T-cell (primary cell): ENCODE measurements at places on chromosomes 11 and 22. TPM values are rescaled to one million over a fixed set of nuclear protein-coding genes. Genes with fewer than 3 reads are reported as not detected.

ASPHD2 gene
- 4.6 TPM for total RNA-seq

NPTXR gene
- total RNA-seq = 13.2 TPM

FOLR1 gene
- not detected for total RNA-seq

DNA sequence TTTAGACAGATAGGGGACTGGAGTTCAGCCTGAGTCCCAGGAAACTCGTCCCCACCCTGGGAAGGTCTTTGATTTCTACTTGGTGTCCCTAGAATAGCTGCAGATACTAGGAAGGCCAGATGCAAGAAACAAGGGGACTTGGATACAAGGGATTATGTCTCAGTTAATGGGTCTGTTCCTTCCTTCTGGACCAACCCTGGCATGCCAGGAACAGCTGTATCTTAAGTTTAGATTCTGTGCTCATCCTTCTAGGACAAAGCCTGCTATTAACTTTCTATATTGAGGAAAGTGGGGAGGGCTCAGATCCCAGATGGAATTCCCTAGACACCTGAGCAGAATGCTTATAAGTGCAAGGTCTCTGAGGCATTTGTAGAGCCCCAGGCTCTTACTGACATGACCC is 3.9 kb upstream of the OR52M1 start:
- H3K36me3 ChIP-seq = no peaks in the 10 kb centered on the region
- DNase-seq = no peak
- H3K27me3 ChIP-seq = no peaks in the 10 kb centered on the region
- H3K4me1 ChIP-seq = no peaks in the 10 kb centered on the region
- no peak overlapping the region for H3K27ac ChIP-seq

DNA sequence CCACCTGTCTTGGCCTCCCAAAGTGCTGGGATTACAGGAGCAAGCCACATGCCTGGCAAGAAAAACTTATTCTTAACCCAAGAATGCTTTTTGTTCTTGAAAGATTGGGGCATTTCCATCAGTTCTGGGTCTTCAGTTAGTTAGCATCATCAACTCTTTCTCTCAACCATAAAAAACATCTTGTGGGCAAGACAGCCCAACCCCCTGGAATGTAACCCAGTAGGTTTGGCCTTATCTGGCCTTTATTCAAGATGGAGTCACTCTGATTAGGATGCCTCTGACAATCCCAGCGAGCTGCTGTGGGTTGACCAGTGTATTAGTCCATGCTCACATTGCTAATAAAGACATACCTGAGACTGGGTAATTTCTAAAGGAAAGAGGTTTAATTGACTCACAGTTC is 9.2 kb upstream of the TPCN2 start:
- no peaks in the 10 kb centered on the region for H3K4me1 ChIP-seq
- no peak overlapping the region for H3K27ac ChIP-seq
- H3K4me3 ChIP-seq = no peak overlapping the region
- peaks cover 32% of the 10 kb centered on the region for H3K27me3 ChIP-seq

DNA sequence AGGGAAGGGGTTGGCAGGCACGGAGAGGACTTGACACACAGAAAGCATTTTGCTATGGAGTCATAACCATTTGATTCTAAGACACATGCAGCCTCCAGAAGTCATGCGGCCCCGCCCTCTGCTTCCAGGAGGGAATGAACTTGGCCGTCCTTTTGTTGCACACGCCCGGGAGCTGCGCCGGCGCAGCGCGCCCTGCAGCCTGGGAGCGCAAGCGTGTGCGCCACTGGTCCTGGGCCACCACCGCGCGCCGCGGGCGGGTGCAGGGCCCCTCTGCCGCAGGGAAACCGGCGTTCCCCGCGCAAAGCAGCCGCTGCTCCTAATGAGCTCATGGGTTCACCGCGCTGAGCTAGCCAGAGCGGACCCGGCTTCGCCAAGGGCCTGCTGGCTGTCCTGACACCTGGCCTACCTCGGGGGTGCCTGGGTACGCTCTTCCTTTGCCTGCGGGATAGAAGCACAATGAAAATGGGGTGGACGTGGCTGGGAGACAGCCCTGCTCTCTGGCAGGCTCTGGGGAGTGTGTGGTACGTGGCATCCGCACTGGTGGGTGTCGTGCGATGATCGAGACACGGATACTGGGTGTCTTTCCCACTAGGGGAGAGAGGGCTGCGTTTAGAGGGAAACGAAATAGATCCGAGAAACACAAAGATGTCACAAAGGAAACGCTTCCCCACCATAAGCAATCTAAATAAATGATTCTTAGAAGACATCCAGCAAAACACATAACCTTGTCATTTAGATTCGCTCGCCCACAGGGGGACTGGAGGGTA is 669 bp downstream of the MICAL3 start:
- DNase-seq = peak; percentile 32
- H3K4me3 ChIP-seq = peak overlapping the region; percentile 30
- peaks cover 41% of the 10 kb centered on the region for H3K27me3 ChIP-seq
- H3K36me3 ChIP-seq = no peaks in the 10 kb centered on the region
- H3K27ac ChIP-seq = no peak overlapping the region

- H3K36me3 ChIP-seq = peaks cover 2% of the 10 kb centered on the region
- no peak for DNase-seq
- no peaks in the 10 kb centered on the region for H3K4me1 ChIP-seq
Measured at GRCh38 chr11:112118176-112118575, 31.5 kb downstream of the SDHD start.

DNA sequence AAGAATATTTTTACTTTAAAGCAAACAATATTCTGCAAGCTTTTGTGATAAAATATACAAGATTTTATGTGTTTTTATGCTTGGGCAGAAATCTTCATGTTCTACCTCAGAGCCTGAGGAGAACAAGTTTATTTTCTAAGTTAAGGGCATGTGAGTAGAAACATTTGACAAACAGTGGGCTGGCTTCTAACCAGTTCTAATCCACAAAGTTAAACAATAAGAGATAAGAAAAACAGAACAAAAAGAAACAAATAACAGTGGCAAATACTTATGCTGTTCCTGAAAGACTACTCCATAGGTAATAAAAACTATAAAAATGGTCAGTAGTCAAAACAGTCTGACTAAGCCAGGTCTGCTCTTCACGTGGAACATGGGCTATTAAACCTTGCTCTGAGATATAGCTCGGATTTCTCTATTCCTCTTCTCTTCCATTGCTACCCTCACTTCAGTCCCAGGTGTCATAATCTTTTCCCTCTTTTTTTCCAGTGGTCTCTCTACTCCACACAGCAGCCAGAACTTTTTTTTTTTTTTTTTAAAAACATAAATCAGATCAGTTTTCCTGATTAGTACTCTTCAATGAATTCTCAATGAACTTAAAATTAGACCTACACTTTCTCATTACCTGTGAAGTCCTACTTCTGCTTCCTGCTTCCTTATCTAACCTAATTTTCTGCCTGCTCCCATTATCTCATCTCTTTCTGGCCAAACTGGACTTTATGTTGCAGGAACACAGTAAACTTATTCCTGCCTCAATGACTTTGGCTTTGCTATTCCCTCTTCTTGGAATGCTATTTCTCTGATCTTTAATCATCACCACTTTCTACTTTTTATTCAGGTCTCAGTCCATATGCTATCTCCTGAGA is 671.1 kb upstream of the CCDC90B start:
- DNase-seq = no peak
- no peaks in the 10 kb centered on the region for H3K36me3 ChIP-seq
- H3K27me3 ChIP-seq = no peaks in the 10 kb centered on the region
- no peaks in the 10 kb centered on the region for H3K4me1 ChIP-seq

DNA sequence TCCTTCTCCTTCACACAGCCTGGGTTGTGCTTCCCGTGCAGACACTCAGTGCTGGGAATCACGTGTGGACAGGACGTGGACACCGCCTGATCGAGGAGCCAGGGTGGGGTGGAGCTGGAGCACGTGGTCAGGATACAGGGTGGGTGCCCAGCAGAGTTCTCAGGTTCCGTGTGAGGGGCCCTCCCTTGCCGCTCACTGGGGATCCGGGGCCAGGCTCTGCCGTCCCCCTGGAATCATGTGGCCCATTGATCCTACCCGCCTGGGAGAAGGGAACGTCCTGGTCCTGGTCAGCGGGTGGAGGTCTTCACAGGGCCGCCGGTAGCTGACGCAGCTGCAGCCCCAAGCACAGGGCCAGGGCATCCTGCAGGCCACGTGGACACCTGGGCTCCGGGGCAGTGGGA is 397.7 kb downstream of the TBC1D22A start:
- no peaks in the 10 kb centered on the region for H3K4me1 ChIP-seq
- H3K27me3 ChIP-seq = no peaks in the 10 kb centered on the region
- H3K27ac ChIP-seq = no peak overlapping the region
- H3K4me3 ChIP-seq = no peak overlapping the region
- peaks cover 21% of the 10 kb centered on the region for H3K36me3 ChIP-seq

GRCh38 chr11:131904756-131905155 is 534.3 kb downstream of the NTM start:
- no peaks in the 10 kb centered on the region for H3K27me3 ChIP-seq
- no peak for DNase-seq
- no peak overlapping the region for H3K4me3 ChIP-seq
- H3K27ac ChIP-seq = no peak overlapping the region
